ENCODE measurements at places on chromosomes 1 and 21.

GRCh38 chr1:181033128-181033798, 520 bp upstream of the MR1 start:
- DNase-seq: peak; percentile 33

DNA sequence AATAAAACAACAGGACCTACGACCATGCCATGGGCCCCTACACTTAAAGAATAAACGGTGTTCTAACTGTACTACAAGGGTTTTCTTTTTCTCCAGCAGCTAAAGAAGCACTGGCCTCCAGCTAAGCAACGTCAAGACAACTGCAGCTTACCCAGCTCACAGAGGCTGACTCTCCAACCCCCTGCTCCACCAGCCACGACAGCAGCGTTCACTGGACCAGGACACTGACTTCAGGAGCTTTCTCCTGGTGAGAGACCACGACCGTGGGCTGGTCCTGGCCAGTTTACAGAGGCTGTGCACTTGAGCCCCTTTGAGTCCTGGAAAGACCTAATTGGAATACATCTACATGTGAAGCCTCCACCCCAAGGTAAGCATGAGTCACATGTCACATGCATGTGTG, 39.4 kb downstream of the WNT9A start:
- no peak for DNase-seq

GRCh38 chr1:49408346-49408745, 615.4 kb downstream of the AGBL4 start:
- no peak for DNase-seq

GRCh38 chr21:37118187-37118826, 45.3 kb downstream of the TTC3 start:
- no peak for DNase-seq

DNA sequence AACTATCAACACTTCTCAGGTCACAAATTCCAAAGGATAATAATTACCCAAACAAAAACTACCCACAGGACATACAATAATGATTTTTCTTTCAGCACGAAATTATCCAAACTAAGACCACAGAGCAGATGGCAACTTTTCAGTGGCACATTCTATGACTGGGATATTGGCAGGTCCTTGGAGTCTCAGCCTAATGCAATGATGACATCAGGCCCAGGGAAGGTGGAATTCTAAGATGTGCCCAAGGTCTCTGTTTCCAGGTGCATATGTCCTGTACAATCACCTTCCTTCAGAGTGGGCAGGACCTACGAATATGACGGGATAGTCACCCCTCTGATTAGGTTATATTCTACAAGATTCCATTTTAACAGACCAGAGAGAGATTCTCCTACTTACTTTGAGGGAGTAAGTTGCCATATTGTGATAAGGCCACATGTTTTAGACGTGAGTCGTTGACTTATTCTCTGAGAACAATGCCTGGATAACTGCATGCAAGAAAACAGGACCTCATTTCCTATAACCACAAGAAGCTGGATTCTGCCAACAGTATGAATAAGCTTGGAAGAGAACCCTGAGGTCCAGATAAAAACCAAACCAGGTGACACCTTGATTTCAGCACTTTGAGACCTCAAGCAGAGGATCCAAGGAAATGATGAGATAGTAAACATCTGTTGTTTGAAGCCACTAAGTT, 69.9 kb downstream of the ZC3H11B start:
- no peak for DNase-seq

DNA sequence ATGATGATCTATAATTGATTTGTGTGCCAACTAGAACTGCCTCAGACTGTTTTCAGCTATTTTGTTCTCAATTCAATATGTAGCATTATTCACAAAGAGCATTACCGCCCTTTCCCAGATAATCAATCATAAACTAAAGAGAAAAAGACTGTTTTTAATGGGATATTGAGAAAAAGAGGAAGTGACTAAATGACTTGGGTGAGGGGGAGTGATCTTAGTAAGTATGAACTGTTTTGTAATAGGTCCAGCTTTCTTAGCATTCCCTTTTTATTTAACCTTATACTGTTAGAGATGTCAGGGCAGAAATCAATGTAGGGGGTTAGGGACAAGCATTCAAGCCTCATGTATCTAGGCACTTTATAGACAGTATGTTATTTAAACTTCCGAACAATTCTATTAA, 157.8 kb upstream of the DPYD start:
- no peak for DNase-seq

- DNase-seq: no peak
Observed at GRCh38 chr1:214108097-214108446, 120.3 kb downstream of the PROX1 start.

- no peak for DNase-seq
Observed at GRCh38 chr1:53112861-53113260, 29.6 kb downstream of the SLC1A7 start.

GRCh38 chr1:218412171-218412570, 67.0 kb downstream of the TGFB2 start:
- no peak for DNase-seq

GRCh38 chr1:155801149-155801548, 55.9 kb downstream of the GON4L start:
- no peak for DNase-seq

DNA sequence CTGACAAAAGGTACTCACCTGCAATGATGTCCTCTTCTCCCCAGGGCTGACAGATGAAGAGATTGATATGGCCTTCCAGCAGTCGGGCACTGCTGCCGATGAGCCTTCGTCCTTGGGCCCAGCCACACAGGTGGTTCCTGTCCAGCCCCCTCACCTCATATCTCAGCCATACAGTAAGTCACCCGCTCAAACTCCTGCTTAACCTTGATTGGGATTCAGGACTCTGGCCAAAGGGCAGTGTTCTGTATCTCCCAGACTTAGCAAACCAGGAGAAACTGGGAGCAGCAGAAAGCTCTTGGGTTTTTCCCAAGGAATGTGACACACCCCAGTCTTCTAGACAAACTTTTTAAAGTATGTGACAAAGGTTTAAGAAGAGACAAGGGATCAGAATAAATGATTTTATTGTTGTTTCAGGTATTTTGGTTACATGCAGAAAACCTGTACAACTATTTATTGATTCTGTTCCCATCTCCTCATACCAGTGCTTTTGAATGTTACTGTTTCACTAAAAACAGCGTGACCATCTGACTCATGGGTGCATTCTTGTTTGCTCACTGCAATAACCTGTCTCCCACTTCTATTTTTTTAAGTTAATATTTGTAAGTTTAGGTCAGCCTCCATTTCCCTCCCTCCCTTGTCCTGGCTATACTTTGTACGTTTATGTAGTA, 124.6 kb downstream of the PEX14 start:
- no peak for DNase-seq

GRCh38 chr1:5980314-5981008, 11.8 kb downstream of the NPHP4 start:
- DNase-seq: no peak

DNA sequence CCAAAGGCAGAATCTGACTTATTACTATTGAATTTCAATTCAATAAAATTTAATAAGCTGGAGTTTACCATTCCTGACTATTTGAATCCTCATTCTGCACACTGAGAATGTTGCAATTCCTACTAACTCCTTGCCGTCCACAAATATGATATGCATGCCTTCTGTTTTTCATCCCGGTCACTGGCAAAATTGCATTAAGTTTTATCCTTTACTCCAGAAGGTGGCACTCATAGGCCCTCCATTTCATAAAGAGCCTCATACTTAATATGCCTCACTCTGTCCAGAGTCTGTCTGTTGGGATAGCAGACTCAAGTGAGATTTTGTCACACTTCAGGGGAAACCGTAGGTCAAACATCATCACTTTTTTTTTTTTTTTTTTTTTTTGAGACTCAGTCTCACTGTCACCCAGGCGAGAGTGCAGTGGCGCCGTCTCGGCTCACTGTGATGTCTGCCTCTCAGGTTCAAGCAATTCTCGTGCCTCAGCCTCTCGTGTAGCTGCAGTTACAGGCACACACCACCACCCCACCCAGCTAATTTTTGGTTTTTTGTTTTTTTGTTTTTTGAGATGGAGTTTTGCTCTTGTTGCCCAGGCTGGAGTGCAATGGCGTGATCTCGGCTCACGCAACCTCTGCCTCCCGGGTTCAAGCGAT, 27.3 kb downstream of the F11R start:
- DNase-seq: no peak

DNA sequence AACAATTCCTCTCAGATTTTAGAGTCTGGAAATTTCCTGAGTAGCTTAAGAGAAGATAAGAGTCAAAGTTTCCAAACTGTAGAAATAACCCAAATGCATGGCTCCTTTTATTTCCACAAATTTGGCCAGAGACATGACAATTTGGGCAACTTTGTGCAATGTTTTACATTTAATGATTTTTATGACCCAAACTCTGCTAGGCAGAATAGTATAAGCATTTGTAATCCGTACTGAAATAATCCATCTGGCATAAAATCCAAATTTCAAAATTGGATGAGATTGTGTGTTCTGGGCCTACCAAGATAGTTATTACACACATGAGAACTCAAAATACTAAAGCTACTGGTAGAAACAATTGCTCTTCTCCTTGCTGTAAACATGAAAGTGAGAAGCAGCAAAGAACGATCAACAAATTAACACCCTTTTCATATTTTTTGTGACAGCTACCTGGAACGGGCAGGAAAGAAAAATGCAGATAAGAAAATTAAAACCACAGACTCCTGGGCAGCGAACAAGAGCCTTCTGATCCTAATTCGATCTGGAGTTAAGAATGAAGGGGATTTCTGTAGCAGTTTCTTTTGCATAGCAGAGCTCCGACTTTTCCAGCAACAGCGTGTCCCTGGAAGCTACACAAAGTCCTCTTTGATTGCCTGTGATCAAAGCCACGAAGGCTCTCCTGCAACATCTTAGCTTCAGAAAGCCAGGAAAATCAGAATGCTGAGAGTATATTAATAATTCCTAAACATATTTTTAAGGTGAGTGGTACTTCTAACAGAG, 191.2 kb downstream of the GRIK1 start:
- DNase-seq: no peak

DNA sequence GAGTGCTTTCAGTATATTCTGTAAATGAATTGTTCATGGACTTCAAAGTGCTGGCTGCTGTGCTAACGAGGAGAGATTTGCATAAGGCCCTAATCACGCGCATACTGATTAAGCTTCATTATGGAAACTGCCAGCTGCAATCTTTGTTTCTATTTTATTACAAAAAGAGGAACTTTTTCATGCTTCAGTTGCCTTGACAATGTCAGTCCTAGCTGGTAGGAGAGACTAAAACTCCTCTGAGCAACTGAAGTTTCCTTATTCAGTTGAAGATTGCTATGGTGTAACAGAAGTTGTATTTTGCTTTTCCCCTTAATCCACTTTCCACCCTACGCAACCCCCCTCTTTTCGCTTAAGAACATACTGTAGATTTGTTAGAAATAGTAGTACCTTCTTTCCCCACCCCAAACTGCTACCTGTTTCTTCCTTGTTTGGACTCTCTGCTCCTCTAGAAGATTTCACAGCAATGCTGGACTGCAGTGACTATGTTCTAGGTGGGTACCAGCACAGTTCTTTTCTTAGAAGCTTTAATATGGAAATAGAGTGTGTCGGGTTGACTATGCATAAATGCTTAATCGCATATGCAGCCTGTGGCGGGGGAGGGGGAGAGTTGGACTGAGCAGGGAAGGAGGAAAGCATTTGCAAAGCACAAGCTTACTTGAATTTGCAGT, 108.3 kb downstream of the POU2F1 start:
- no peak for DNase-seq

GRCh38 chr1:187641463-187641862, 812.7 kb downstream of the PLA2G4A start:
- DNase-seq: no peak

- no peak for DNase-seq
Observed at GRCh38 chr1:77623066-77623465, 59.4 kb downstream of the ZZZ3 start.

GRCh38 chr1:44050261-44050660, 19.0 kb upstream of the SLC6A9 start:
- no peak for DNase-seq

GRCh38 chr1:183039985-183040447, 16.8 kb downstream of the LAMC1 start:
- DNase-seq: no peak

GRCh38 chr1:184745110-184745509, 9.5 kb downstream of the EDEM3 start:
- no peak for DNase-seq

DNA sequence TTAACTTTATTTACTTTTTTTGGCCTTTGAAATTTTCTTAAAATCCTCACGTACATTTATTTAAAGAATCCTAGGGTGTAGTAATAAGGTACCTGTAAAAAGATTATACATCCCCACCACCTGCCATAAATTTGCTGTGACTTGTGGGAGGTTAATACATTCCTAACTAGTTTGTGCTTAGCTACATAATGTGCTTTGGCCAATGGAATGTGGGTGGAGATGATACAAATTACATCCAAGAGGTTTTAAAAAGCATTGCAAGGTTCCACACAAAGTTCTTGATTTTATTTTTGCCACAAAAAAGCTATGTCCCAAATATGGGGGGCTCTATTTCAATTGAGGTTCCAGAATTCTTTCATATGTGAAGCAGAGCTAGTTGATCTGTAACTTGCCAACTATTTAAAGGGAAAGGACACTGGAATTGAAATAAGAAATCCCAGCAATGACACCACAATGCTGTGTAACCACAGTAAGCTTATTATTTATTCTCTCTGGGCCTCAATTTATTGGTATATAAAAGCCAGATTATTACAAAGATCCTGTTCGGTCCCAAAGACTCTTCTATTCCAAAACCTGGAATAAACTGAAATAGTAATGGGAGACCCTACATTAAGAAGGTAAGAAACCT, 15.7 kb downstream of the ASPM start:
- DNase-seq: no peak

- peak; percentile 80 for DNase-seq
Observed at GRCh38 chr1:206479183-206480125, 9.2 kb downstream of the IKBKE start.

GRCh38 chr1:27536767-27537166, 46.8 kb upstream of the WASF2 start:
- DNase-seq: no peak

DNA sequence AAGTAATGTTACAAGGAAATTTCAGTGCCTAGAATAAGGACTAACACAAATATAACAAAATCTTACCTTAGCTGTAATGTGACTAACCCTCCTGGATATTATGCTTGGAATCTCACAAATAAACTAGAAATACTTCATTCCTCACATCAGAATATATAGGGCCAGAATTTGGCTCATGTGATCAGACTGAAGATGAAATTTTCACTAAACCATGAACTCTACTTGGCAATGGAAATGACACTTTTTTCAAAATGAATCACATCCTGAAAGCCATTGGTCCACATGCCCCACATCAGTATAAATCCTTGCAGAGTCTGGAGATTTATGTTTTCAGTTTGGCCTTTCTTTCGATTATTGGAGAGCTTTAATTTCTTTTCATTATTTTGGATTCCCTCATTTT, 227.8 kb downstream of the NRIP1 start:
- DNase-seq: no peak

DNA sequence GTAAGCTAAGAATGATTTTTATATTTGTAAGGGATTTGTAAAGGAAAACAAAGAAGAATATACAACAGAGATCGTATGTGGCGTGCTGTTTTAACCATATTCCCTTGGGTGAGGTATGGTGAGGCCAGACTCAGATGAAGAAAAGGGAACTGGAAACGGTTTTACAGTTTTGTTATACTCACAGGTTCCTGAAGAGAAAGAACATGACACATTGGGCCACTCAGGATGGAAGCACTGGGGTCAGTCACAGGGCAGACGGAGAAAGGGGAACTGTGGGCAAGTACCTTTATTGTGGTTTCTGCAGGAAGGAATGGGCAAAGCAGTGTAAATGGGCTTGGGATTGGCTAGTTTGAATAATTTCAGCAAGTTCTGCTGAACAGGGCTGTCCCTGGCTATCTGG, 177.4 kb downstream of the LBR start:
- DNase-seq: no peak

- DNase-seq: no peak
Observed at GRCh38 chr1:31799196-31799894, 16.5 kb downstream of the SPOCD1 start.

Data from CD4-positive, alpha-beta T cell treated with Interleukin-17A for 4 hours (primary cell).